ENCODE measurements at places on chromosomes 16 and 17.
A peak's percentile ranks its signal among the peaks of the same experiment; 100 is the strongest.

DNA sequence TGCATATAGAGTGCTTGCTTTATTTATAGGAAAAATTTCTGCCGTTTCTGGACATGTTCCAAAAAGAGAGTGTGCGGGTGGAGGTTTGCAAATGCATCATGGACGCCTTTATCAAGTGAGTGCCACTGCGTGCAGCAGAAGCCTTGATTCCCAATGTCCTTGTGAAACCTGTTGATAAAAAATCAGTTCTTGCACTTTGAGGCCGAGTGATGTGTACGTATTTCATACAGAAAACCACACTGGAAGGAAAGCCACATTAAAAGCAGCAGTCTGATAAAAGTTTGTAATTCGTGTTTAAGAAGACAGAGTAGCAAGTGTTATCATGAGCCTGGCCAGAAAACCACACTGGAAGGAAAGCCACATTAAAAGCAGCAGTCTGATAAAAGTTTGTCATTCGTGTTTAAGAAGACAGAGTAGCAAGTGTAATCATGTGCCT lies 78.0 kb downstream of the KNOP1 start:
- H3K4me1 ChIP-seq, result no peaks in the 10 kb centered on the region
- no peaks in the 10 kb centered on the region for H3K27me3 ChIP-seq
- H3K27ac ChIP-seq, result no peak overlapping the region
- H3K36me3 ChIP-seq, result peaks cover 87% of the 10 kb centered on the region

DNA sequence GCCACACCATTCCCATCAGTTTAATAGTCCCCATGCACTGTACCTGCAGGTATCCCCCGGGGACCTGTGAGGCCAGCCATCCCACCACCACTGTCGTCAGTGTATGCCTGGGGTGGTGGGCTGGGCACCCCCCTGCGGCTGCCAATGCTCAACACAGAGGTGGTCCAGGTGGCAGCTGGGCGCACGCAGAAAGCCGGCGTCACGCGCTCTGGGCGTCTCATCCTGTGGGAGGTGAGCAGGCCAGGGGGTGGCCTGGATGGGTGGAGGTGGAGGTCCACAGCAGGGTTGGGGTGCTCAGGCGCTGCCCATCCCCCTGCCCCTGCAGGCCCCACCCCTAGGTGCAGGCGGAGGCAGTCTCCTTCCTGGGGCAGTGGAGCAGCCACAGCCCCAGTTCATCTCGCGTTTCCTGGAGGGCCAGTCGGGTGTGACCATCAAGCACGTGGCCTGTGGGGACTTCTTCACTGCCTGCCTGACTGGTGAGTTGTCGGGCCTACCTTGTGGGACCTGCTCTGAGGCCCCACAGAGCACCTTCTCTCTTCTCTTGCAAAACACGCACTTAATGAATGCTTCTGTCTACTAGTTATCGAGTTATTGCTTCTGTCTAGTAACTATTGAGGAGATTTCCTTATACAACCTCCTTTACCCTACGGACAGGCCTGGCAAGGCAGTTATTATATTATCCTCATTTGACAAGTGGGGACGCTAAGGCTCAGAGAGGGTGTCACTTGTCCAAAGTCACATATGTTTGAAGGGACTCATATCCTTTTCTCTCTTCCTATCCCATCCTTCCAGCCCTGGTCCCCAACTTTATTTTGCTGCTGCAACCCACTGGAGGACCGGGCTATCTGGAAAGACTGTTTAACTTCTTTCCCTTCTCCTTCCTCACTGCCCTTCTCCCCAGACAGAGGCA lies 5.8 kb upstream of the TRAF4 start:
- DNase-seq, result peak; percentile 66
- no peak overlapping the region for H3K27ac ChIP-seq
- no peak overlapping the region for H3K4me3 ChIP-seq
- H3K27me3 ChIP-seq, result no peaks in the 10 kb centered on the region
- peaks cover 22% of the 10 kb centered on the region for H3K4me1 ChIP-seq

- peak; percentile 8 for DNase-seq
- no peak overlapping the region for H3K27ac ChIP-seq
- no peaks in the 10 kb centered on the region for H3K36me3 ChIP-seq
- H3K4me1 ChIP-seq, result peaks cover 7% of the 10 kb centered on the region
Observed at GRCh38 chr17:49524473-49525359, 29.6 kb downstream of the NGFR start.

DNA sequence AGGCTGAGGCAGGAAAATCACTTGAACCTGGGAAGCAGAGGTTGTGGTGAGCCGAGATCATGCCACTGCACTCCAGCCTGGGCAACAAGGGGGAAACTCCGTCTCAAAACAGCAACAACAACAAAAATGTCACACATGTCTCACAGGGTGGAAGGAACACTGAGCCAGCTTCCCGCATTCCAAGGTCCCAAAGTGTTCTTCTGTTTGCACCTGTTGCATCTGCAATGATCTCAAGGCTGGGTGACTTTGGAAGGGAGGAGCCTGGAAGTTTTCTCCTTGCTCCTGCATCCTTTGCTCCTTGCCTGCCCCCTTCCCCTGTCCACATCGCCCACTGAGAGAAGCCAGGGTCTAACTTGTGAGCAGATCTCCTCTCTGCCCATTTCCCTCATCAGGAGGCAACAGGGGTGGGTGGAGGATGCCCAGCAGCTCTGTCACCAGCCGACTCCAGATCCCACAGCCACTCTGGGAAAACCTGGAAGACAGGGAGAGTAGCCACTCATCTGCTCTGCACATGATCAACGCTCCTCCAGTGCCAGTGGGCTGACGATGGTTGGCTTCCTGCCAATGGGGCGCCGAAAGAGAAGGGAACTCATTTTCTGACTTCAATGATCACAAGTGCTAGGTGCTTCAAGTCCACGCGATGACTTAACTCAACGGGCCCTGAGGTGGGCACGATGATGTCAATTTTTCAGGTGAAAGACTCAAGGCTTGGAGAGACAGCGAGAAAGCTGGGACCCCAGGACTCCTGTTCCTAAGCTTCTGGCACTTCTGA lies 12.6 kb downstream of the CHST6 start:
- H3K4me1 ChIP-seq, result no peaks in the 10 kb centered on the region
- DNase-seq, result no peak
- no peak overlapping the region for H3K27ac ChIP-seq
- H3K4me3 ChIP-seq, result no peak overlapping the region
- no peaks in the 10 kb centered on the region for H3K36me3 ChIP-seq
- H3K27me3 ChIP-seq, result no peaks in the 10 kb centered on the region

DNA sequence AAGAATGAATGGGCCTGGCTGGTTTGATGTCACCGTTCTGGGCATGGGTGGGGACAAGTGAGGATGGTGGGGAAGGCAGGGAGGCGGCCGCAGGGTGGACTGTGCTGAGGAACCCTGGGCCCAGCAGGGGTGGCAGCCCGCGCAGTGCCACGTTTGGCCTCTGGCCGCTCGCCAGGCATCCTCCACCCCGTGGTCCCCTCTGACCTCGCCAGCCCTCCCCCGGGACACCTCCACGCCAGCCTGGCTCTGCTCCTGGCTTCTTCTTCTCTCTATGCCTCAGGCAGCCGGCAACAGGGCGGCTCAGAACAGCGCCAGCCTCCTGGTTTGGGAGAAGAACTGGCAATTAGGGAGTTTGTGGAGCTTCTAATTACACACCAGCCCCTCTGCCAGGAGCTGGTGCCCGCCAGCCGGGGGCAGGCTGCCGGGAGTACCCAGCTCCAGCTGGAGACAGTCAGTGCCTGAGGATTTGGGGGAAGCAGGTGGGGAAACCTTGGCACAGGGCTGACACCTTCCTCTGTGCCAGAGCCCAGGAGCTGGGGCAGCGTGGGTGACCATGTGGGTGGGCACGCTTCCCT lies 6.5 kb upstream of the SERPINF1 start:
- no peaks in the 10 kb centered on the region for H3K4me1 ChIP-seq
- no peak overlapping the region for H3K27ac ChIP-seq
- no peaks in the 10 kb centered on the region for H3K36me3 ChIP-seq

GRCh38 chr17:59361386-59361785 lies 29.9 kb downstream of the YPEL2 start:
- DNase-seq, result no peak
- no peaks in the 10 kb centered on the region for H3K27me3 ChIP-seq
- peak overlapping the region; percentile 55 for H3K27ac ChIP-seq
- no peaks in the 10 kb centered on the region for H3K36me3 ChIP-seq

GRCh38 chr17:4519361-4519788 lies 20.7 kb downstream of the SPNS2 start:
- H3K27me3 ChIP-seq, result no peaks in the 10 kb centered on the region
- peak overlapping the region; percentile 88 for H3K27ac ChIP-seq
- no peaks in the 10 kb centered on the region for H3K36me3 ChIP-seq
- H3K4me1 ChIP-seq, result peaks cover 61% of the 10 kb centered on the region
- no peak overlapping the region for H3K4me3 ChIP-seq

GRCh38 chr17:48816774-48817590 lies at the start of gene TTLL6:
Gene TTLL6, minus strand, starts transcription at chr17:48817229. Its CDS starts 157 bp downstream, at chr17:48817072.
- peak; percentile 92 for DNase-seq
- peak within 1 kb of the TSS; percentile 56 for H3K4me3 ChIP-seq
- peaks cover 14% of the 10 kb centered on the region for H3K4me1 ChIP-seq
- peak within 1 kb of the TSS; percentile 68 for H3K27ac ChIP-seq
- H3K27me3 ChIP-seq, result peaks cover 51% of the 10 kb centered on the region
